ENCODE measurements at places on chromosomes 11 and 22. TPM values are rescaled to one million over a fixed set of nuclear protein-coding genes. Genes with fewer than 3 reads are reported as not detected.

The MS4A15 gene
- total RNA-seq, result not detected

The SCGB1D2 gene
- total RNA-seq, result not detected

The PKDREJ gene
- total RNA-seq, result not detected

The NXPE2 gene
- total RNA-seq, result not detected

The RHOD gene
- total RNA-seq, result 156 TPM

The DUSP8 gene
- total RNA-seq, result 2.6 TPM

The TPBGL gene
- total RNA-seq, result not detected

The GRM5 gene
- not detected for total RNA-seq

- no peak for DNase-seq
- no peaks in the 10 kb centered on the region for H3K27me3 ChIP-seq
- peaks cover 14% of the 10 kb centered on the region for H3K4me1 ChIP-seq
- no peaks in the 10 kb centered on the region for H3K36me3 ChIP-seq
These were observed 304.1 kb downstream of the C11orf87 start for GRCh38 chr11:109726061-109726460.

DNA sequence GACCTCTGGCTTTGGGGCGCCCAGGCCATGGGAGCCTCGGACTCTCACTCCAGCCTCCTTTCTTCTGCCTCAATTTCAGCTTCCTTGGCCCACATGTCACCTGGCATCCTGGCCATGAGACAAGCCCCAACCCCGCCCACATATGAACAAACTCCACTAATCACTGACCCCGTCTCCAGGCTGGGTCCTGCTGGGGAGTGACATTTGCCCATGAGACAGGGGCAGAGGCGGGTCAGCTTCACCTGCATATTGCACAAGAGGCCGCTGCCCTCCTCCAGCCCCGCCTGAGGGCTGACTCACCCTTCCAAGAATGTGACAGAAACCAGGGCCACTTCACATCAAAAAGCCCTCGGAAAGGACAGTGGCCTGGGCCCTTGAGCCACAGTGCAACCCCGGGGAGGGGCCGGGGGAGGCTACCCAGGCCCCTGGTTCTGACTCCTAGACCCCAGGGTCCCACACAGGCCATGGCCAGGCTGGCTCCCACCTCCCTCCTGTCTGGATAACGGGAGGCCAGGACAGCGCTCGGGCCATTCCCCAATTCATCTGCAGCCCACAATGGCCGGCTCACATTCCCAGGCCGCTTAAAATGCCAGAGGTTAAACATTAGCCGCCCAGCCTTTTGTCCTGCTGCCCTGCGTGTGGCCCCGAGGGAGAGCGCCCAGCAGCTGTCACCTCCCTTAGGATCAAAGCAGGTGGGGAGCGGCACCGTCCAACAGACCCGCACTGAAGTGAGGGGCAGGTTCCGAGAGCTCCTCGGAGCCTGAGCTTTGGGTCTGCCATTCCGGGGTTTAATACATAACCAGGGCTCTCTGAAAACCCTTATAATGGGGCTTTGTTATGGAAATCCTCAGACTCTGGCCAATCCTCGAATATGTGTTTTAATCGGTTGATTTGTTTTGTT is 42.3 kb downstream of the TRMU start:
- DNase-seq, result peak; percentile 94
- peak overlapping the region; percentile 95 for H3K27ac ChIP-seq

DNA sequence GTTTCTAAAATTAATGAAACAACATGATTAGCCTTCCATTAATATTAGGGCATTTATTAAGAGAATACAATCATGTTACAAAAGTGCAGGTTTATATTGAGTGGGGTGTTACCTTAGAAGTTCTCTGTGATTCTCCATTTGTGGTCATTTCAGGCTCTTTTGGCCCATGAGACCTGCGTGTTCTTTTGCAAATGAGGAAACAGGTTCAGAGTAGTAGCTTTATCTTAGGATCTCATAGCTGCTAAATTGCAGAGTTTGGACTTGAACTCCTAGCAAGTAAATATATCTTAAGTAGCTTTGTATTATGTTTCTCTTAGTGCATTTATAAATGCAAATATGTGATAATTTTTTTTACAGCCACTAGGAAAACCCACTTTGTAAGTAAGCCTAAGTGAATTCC is 18.3 kb downstream of the FAR1 start:
- no peak overlapping the region for H3K27ac ChIP-seq
- no peaks in the 10 kb centered on the region for H3K4me1 ChIP-seq
- no peaks in the 10 kb centered on the region for H3K36me3 ChIP-seq

GRCh38 chr11:18471995-18472394 is 16.3 kb downstream of the LDHAL6A start:
- H3K27ac ChIP-seq, result no peak overlapping the region
- no peak for DNase-seq
- H3K36me3 ChIP-seq, result no peaks in the 10 kb centered on the region
- no peak overlapping the region for H3K4me3 ChIP-seq
- H3K4me1 ChIP-seq, result no peaks in the 10 kb centered on the region
- H3K27me3 ChIP-seq, result no peaks in the 10 kb centered on the region

DNA sequence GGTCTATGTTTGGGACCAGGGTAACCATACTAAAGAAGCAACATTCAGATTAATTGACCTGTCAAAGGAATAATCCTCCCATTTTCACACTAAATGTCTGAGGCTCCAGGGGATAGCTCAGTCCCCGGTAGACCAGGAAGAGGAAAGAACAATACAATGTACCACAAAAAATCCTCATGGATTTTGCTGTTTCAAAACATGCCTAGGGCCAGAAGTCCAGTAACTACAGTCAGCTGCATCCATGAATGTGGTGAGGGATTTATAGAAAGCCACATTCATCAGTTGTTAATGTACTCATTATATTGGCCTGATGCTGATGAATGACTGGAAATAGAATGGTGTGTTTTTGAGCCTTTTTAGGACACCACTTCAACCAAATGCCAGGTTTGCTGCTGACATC is 6.9 kb upstream of the ETS1 start:
- no peak for DNase-seq
- no peak overlapping the region for H3K27ac ChIP-seq
- H3K4me1 ChIP-seq, result no peaks in the 10 kb centered on the region
- H3K27me3 ChIP-seq, result no peaks in the 10 kb centered on the region

GRCh38 chr11:78562398-78562797 is 12.3 kb downstream of the NARS2 start:
- H3K36me3 ChIP-seq, result peaks cover 2% of the 10 kb centered on the region
- H3K4me3 ChIP-seq, result no peak overlapping the region
- H3K27ac ChIP-seq, result peak overlapping the region; percentile 2
- H3K27me3 ChIP-seq, result no peaks in the 10 kb centered on the region

GRCh38 chr11:31262761-31263160 is 106.8 kb downstream of the DCDC1 start:
- no peak overlapping the region for H3K27ac ChIP-seq
- H3K36me3 ChIP-seq, result no peaks in the 10 kb centered on the region
- peak; percentile 40 for DNase-seq
- no peaks in the 10 kb centered on the region for H3K27me3 ChIP-seq

GRCh38 chr22:37515901-37516300 is 3.3 kb downstream of the CARD10 start:
- 0 out of 2 replicates have a peak, but pooled peaks cover 11% of the 10 kb centered on the region for H3K36me3 ChIP-seq
- H3K27me3 ChIP-seq, result no peaks in the 10 kb centered on the region
- no peak for DNase-seq
- H3K4me3 ChIP-seq, result no peak overlapping the region
- H3K4me1 ChIP-seq, result peaks cover 48% of the 10 kb centered on the region

GRCh38 chr11:94539420-94539819 is 4.3 kb upstream of the FUT4 start:
- no peaks in the 10 kb centered on the region for H3K36me3 ChIP-seq
- peaks cover 26% of the 10 kb centered on the region for H3K4me1 ChIP-seq
- H3K27ac ChIP-seq, result no peak overlapping the region
- no peak for DNase-seq

DNA sequence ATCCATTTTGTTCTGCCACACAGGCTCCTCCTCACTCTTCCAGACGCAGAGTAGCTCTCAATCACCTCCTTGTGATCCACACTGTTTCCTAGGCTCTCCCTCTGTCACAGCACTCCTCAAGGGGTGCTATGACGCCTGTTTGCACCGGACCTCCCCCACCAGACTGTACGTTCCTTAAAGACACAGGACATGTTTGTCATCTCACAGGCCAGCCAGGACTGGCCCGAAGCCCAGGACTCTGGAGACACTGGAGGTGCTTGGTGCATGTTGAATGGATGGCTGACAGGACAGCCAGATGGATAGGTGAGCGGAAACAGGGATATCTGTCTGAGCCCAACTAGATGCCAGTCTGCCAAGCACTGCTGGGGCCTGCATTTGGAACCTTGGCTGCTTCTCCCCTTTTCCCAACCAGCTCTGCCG is 13.6 kb downstream of the PLA2G6 start:
- peaks cover 25% of the 10 kb centered on the region for H3K4me1 ChIP-seq
- H3K36me3 ChIP-seq, result no peaks in the 10 kb centered on the region
- no peak overlapping the region for H3K4me3 ChIP-seq
- no peak for DNase-seq
